ENCODE measurements at places on chromosomes 7 and 10.

- no peak for DNase-seq
Observed at GRCh38 chr10:118542205-118542604, 53.2 kb downstream of the PRLHR start.

DNA sequence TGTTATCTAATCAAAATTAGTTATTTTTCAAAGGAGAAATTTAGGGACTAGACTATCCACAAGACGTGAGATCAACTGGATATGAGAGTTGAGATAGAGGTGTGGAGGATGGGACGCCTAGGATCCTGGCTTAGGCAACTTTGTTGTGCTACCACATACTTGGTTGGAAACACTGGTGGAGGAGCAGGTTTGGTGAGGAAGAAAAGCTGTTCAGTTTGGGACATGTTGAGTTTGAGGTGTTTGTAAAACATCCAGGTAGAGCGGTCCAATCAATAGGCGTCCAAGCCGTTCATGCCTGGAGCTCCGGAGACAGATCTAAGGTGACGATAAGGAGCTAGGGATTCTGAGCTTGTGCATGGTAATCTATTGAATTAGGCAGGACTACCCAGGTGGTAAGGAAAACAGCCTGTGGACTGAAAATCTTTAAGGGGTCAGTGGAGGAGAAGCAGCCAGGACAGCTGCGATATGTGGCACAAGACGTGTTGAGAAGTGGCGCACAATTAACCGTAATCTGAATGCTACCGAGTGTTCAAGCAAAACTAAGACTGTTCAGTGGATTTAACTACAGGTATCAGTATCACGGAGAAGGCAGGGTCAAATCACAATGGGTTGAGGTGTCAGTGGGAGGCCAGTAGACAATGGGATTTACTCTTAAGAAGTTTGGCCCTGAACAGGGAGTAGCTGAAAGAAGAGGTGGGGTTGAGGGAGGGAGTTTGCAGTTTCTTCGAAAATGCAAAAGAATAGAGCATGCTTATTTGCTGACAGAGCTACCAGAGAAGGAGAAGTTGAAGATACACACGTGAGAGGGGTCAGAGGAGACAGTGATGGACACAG lies 16.1 kb upstream of the TRPV6 start:
- no peak for DNase-seq

- no peak for DNase-seq
Observed at GRCh38 chr10:48504141-48504885, 100.6 kb downstream of the ARHGAP22 start.

- DNase-seq: no peak
Observed at GRCh38 chr10:71939304-71939703, 24.9 kb upstream of the CHST3 start.

DNA sequence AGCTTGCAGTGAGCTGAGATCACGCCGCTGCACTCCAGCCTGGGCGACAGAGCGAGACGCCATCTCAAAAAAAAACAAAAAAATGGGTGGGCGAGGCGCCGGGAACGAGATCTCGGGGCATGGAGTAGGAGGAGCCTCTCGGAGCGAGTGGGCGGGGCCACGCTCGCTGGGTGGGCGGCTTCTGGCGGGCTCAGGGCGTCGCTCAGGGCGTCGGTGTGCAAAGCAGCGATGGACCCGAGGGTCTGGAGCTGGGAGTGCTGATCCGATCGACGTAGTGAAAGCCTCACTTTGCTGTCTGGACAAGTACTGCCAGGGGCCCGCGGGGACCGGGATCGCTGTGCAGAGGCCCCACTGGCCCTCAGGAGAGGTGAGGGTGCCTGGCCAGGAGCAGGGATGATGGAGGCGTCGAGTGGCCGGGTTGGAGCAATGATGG lies 22.6 kb upstream of the AMZ1 start:
- DNase-seq: no peak

GRCh38 chr10:4819707-4820106 lies 6.3 kb upstream of the AKR1E2 start:
- no peak for DNase-seq

DNA sequence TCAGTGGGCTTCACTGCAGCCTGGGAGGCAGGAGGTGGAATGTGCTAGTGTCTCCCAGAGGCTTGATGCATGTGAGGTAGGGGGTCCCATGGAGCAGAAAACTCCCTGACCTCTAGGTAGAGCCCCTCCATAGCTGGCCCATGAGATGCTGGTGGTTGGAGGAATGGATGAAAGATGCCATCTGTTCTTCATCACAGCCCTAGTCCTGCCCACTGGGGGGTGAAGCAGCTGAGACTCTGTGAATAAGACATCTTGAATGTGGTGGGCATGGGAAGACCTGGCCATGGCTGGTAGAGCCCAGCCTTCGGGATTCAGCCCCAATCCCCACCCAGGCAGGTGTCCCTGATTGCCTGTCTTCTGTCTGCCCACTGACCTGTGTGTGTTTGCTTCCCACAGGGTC lies 92.5 kb downstream of the COL13A1 start:
- no peak for DNase-seq

- no peak for DNase-seq
Observed at GRCh38 chr10:28644647-28645046, 32.7 kb upstream of the BAMBI start.

DNA sequence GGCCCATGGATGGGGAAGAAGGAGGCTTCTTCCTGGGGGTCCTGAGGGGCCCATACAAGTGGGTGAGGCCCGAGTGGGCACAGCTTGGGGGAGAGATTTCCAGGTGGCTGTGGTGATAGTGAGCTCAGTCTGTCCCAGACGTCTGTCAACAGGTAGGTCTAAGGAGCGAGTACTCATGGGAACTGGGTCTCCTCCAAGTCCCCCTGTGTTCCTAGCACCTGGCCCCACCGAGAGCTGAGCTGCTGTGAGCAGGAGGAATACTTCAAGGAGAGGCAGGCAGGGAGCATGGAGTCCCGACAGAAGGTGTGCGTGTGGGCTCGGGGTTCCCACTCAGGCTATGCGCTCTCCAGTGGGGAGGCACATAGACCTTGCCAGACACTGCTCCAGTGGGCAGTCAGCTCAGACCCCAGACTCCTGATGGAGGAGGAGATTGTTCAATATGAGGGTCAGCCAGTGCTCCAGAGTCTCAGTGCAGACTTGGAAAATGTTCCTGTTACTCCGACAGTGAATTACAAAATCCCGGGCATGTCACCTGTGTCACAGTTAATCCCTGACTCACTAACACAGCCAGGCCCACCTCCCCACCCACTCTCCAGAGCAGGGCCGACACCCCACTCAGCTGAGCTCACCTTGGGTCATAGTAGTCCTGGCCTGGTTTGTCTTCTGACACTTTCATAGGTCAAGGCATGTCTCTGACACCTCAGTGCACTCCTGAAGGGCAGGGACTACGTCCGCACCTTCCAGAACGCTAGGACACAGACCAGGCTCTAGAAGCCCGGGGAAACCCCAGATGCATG lies 28.2 kb upstream of the C10orf53 start:
- no peak for DNase-seq

GRCh38 chr10:128804411-128804810 lies 662.6 kb upstream of the MGMT start:
- no peak for DNase-seq

- DNase-seq: no peak
Observed at GRCh38 chr10:93553482-93554315, 12.8 kb upstream of the FFAR4 start.

GRCh38 chr7:139339025-139339424 lies 2.1 kb upstream of the FMC1 start:
- no peak for DNase-seq

DNA sequence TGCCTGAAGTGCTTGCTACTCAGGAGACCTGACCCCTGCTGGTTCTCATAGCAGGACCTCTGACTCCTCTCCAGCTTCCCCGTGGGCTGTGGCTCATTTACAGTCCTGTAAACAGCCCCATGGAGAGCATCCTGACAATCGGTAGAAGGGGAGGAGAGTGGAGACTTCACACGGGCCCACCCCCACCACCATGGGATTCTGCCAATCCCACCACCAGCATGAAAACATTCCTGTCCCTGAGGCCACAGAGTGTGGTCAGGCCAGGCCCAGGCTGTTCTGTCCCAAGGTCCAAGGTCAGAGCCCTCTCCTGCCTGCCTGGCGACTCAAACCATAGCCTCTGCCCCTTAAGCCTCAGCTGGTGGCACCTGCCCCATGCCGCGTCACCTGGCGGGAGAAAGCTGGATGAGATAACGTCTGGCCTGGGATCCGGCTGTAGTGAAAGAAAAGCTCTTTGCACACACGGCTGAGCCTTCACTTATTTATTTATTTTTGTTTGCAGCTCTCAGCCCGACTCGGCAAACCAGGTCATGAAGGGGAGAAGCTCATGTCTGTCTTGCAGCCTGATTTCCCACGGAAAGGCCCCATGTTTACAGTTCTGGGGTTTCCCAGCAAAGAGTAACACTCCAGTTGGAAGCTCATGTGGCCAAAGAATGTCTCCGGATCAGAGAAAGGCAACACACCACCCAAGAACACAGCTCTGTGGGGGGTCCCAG lies 293.6 kb upstream of the ZMIZ1 start:
- DNase-seq: no peak

DNA sequence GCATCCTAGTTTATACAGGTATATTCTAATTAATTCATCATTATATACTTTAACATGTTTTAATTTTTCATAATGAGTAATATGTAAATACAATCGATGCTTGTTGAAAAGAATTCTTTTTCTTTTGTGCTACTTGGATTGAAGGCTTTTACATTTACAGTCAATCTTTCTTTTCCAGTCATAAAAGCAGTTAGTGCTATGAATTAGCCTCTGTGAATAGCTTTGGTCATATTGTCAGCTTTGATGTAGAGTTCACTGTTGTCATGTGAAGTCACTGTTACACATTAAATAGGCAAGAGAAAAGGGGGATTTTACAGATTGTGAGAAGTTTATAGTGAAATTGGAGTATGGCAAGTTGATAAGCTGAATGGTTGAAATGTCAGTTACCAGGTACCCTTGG lies 103.3 kb upstream of the FAM133B start:
- DNase-seq: no peak

DNA sequence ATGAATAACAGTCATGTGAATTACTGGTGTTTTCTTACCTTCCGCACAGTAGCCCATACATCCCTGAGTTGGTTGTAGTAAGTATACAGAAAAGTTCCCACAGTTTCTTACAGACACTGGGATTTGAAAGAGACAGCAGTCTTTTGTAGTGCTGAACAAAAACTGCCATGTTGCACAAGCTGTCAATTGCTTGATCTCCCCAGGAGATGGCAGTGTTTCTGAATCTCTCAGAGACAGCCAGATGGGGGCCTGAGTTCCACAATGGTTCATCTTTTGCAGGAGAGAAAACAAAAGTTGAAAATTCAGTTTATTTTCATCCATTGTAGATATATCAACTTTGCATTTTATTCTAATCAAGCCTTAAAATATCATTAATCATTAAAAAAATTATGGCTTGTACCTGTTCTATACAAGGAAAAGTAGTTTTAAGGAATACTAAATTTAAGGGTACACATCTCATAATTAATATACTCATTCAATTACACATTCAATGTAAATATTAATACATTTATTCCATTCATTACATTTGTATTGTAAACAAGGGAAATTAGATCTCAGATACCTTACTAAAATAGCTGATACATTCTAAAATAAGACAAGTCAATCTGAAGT lies 14.5 kb downstream of the VWDE start:
- DNase-seq: no peak

GRCh38 chr7:117870448-117871130 lies 2.7 kb downstream of the CTTNBP2 start:
- no peak for DNase-seq

- DNase-seq: no peak
Observed at GRCh38 chr10:110214371-110214826, 7.0 kb downstream of the MXI1 start.

GRCh38 chr10:132929953-132930548 lies 12.3 kb downstream of the CFAP46 start:
- DNase-seq: no peak

- DNase-seq: no peak
Observed at GRCh38 chr10:65754112-65754511, 1171.7 kb upstream of the LRRTM3 start.

DNA sequence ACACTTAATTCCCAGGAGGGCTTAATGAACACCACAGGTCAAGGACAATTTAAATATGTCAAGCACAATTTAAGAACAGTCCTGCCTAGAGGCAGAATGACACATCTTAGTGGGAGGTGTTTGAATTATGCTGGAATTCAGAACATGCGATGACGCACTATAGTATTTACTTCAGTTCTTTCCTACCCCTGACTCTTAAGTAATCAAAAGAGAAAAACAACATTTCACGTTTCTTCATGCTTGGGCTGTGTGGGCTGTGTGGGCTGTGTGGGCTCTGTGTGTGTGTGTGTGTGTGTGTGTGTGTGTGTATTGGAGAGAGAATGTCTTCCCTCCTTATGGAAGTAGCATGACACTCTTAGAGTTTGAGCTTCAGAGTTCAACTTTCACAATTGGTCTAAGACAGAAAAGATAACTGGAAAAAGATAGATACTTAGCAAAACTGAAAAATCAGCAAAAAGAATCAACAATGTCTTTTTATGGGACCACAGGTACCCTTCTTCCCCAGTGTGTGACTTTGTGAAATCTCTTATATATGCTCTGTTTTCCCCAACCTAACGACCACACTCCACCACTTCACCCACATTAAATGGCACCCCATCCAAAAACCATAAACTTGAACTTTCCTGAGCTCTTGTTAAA lies 33.7 kb upstream of the CABCOCO1 start:
- DNase-seq: no peak

GRCh38 chr7:84145892-84146291 lies 48.7 kb downstream of the SEMA3A start:
- DNase-seq: no peak

DNA sequence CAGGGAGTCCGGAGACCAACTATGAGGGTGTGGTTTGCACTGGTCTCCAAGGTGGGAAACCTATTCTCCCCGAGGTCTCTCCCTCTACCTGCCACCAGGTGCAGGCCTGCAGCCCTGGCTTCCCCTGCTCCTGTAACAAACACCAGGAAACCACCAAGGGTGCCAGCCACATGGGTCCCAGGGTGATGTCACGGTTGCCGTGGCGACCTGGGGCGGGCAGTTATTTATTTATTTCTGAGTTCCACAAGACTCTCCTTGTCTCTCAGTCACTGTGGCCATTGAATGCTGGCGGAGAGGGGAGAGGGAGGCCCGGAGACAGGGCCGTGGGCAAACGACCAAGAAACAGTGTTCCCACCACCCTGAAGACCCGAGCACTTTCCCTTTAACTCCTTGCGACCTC lies 27.0 kb downstream of the MMD2 start:
- DNase-seq: no peak

GRCh38 chr7:117218700-117219099 lies 104.2 kb downstream of the WNT2 start:
- no peak for DNase-seq

DNA sequence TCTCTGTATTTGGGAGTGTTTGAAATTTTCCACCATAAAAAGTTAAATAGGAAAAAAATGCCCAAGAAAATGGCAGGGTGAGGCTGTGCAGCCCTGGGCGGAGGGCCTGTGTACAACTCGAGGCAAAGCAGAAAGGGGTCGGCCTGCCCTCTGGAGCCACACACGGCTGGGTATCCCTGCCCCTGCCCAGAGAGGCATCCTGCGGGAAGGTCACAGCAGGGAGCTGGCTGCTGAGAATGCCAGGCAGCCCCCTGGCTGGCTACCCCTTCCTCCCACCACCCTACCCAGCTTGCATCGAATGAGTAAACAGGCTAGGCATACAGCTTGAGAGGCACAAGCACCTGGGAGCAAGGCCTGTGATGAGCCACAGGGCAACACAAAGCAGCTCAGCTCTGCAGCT lies 46.1 kb downstream of the CAMK2B start:
- no peak for DNase-seq
